DMS 273 treated with DMSO at 0.1 percent for 48 hours (cell line): ENCODE measurements at places on chromosomes 7 and 10.
A peak's percentile ranks its signal among the peaks of the same experiment; 100 is the strongest.

DNA sequence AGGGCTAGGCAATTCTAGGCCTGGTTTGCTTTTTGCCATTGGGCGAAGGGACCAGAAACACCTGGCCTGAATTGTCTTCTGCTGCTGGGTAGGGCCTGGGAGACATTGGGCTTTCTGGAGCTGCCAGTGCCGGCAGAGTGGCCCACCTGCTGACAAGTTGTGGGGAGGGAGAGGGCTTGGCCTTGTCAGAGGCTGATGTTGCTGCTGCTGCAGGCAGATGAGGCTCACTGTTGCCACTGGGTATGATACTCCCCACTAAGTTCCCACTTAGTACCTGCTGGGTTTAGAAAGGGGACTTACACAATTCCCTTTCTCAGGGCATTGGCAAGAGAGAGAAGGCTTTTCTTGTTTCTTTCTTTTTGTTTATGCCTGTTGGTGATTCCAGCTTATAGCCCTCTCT is 289.6 kb upstream of the NPVF start:
- no peak for DNase-seq

DNA sequence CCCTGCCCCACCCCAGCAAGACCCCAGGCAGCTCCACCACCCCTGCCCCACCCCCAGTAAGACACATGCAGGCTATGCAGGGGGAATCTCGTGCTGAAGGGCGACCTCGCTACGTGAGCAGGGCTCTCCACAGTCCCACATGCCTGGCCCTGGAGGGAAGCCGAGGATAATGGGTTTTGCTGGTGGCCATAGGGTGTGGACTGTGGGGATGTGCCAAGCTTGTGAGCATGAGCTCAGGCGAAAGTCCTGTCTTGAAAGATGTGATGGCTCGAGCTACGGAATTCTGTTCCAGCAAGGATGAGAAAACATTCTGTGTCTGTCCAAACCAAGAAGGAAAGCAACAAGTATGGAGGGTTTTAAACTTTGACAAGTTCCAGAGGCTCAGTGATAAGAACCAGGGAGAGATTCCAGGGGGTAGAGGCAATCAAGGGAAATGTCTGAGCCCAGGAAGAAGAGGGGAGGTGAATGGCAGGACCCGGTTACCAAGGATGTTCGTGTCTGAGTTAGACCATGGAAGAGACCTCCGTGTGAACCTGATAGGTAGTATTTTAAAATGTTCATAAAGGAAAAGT is 63.1 kb downstream of the PYROXD2 start:
- no peak for DNase-seq

DNA sequence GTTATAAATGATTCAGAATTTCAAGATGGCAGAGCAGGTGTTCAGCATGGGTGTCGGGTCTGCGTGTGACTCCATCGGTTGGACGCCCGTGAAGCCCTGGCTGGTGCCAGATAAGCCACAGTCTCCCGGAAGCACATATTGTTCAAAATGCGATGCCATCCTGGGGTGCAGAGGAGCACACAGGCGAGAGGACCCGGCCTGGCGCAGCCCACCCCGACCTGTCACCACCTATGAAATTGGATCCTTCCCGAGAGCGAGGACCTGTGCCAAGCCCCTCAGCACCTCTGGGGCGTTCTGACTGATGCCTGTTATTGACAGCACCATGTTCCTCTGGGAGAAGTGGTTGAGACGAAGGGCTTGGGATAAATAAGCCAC is 110.1 kb downstream of the ACTR3B start:
- no peak for DNase-seq

GRCh38 chr7:95929710-95930280 is 157.4 kb downstream of the DYNC1I1 start:
- DNase-seq: peak; percentile 61

GRCh38 chr10:113052076-113052830 is 102.2 kb downstream of the TCF7L2 start:
- no peak for DNase-seq

DNA sequence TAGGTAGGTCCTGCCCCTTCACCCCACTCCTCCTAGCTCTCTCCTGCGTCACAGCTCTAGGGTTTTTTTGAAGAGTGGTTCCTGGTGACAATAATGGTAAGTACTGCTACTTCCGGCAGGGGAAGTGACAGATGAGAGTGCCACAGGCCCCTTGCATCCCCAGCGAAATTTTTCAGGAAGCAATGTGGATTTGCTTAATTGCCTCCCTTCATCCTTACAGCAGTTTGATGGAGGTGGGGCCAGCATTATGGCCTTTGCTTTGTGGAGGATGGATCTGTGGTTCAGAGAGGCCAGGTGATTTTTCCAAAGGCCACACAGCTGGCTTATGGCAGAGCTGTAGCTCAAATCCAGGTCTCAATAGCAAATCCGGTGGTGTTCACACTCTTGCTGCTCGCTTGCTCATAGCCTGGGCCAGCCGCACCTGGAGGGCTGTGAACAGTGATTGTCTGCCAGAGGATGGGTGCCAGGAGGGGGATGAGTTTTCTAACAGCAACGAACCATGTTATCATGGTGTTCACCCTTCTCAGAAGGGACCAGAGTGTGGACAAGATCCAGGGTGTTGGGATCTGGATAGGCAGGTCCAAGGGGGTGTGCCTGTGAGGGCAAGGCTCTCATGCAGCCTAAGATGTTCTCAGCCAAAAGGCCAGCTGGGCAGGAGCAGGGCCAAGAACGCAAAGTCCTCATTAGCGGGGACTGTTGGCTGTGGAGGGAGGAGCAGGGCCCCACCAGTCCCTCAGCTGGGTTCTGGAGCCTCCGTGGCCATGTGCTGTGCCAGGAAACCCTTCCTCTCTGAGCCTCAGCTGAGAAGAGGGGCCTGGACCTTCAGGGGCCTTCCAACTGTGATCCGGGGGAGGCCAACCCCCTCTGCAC is 89.0 kb downstream of the EMX2 start:
- no peak for DNase-seq

- DNase-seq: no peak
Observed at GRCh38 chr10:86876748-86877147, 80.7 kb downstream of the MMRN2 start.

GRCh38 chr10:32939296-32940111 is 18.5 kb downstream of the ITGB1 start:
- no peak for DNase-seq

DNA sequence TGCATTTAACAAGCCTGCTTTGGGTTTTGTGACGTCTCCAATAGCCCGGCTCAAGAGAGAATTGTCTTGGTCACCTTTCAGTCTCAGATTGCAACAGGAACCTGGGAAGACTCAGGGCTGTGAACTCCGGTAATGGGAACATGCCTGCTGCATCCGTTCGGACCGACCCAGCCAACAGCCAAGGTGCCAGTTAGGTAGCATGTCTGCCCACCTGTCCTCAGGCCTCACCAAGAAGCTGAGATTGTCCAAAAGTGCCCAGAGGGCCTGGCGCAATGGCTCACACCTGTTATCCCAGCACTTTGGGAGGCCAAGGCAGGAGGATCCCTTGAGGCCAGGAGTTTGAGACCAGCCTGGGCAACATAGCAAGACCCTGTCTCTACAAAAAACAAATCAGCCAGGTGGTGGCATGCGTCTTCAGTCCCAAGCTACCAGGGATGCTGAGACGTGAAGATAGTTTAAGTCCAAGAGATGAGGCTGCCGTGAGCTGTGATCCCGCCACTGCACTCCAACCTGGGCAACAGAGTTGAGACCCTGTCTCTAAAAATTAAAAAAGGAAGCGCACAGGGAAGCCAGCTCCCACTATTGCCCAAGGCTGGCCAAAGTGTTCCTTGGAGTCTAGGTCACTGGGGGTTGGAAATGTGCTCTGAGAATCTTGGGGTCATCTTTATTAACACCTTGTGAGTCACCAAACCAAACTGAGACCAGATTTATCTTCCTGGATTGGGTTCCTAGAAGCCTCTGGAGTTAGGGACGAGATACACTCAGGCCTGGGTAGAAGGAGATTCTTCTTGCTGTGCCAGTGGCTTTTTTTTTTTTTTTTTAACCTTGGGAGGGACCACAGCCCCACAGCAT is 26.9 kb downstream of the BAG3 start:
- DNase-seq: no peak

DNA sequence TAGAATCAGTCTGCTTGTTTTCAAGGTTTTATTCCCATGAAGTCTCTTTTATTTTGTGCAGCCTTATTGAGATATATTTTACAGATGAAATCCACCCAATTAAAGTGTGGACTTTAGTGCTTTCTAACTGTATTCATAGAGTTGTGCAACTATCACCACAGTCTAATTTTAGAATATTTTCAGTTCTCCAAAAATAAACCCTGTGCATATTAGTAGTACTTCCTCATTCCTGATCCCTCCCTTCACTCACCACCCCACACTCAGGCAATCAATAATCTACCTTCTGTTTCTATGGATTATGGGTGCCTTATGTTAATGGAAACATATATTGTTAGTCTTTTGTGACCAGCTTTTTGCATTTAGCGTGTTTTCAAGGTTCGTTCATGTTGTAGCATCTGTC is 185.7 kb upstream of the TMEM72 start:
- no peak for DNase-seq

DNA sequence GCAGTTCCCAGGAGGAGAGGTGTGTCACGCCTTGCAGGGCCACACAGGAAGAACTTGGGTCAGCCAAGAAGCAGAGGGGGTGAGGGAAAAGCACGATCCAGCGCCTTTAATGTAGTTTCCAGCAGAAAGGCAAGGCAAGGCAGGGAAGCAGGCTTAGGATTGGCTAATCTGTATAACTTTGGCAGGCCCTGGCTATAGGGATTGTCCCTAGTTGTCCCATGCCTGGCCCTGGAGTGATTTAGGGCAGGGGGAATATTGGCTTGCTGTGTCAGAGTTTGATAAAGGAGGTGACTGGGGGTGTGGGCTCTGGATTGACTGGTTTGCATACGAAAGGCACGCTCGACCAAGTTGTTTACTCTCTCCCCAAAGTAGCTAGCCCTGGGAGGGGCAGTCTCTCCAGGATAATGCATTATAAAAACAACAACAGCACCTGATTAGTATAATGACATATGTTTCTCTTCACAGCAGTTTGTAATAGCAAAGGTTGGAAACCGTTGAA is 44.5 kb downstream of the RBM28 start:
- DNase-seq: no peak

- no peak for DNase-seq
Observed at GRCh38 chr10:71187600-71187999, 24.8 kb upstream of the UNC5B start.

DNA sequence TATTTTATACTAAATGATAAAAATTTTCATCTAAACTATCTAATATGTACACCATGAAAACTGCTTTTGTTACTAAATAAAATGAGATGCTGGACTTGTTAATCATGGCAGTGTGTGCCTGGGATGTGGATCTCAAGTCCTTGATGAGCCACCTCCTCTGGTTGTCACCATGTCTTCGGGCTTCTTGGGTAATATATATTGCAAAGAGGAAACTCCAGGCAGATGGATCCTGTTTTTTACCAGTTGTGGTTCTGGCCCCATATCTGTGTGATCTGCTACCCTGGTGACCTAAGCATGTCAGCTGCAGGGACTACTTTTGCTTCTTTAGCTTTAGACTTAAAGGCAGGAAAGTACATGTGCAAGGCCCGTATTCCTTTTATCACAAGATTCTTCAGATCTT is 46.2 kb downstream of the TMEM60 start:
- DNase-seq: no peak

DNA sequence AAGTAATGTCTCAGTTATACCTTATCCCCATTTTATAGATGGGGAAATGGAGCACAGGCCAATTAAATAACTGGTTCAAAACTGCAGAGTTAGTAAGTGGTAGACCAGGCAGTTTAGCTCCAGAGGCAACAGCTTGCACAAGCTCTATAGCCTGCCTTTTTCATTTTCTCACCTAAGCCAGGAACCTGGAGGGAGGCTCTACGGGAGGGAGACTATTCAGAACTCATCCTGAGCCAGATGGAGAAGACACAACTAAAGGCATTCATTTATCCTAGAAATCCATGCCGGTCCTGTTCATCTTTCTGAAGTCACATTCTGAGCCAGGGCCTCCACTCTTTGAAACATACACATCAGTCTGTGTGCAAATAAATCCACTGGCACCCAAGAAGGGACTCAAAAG is 103.2 kb downstream of the CALN1 start:
- DNase-seq: no peak

DNA sequence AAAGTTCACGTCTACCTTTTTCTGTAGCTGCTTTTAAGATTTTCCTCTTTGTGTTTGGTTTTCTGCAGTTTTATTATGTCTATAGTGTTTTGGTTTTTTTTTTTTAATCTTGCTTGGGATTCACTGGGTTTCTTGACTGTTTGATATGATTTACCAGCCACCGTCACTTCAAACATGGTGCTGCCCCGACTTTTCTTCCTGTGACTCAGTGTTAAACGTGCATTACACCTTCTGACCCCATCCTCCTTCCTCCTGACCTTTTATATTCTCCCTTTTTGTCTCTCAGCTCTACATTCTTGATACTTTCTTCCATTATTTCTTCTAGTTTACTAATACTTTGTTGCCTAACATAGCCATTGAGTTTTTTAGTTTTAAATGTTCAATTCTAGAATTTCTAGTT is 61.5 kb downstream of the GNA12 start:
- no peak for DNase-seq

GRCh38 chr7:50431316-50431715 is 18.8 kb downstream of the FIGNL1 start:
- no peak for DNase-seq

- no peak for DNase-seq
Observed at GRCh38 chr10:105798328-105798889, 1157.3 kb downstream of the SORCS3 start.

GRCh38 chr10:121414366-121415062 is 183.7 kb downstream of the FGFR2 start:
- no peak for DNase-seq

GRCh38 chr7:36765605-36766004 is 41.3 kb upstream of the AOAH start:
- no peak for DNase-seq

DNA sequence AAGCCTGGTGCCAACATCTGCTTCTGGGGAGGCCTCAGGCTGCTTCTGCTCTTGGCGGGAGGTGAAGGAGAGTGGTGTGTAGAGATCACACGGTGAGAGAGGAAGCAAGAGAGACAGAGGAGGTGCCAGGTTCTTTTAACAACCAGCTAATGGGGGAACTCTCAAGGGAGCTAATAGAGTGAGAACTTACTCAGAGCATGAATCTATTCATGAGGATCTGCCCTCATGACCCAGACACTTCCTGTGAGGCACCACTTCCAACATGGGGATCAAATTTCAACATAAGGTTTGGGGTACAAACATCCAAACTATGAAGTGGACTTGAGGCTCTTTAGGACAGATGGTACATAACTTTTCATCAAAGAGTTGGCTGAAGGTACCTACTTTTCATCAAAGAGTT is 5.1 kb upstream of the ZNF32 start:
- DNase-seq: no peak

GRCh38 chr10:31697271-31698180 is 231.1 kb downstream of the ARHGAP12 start:
- DNase-seq: no peak
